ENCODE measurements at places on chromosomes 12 and 14. TPM values are rescaled to one million over a fixed set of nuclear protein-coding genes. Genes with fewer than 3 reads are reported as not detected.

- no peak for DNase-seq
Measured at GRCh38 chr12:130860311-130860710, 11.6 kb upstream of the RAN start.

SLC17A8 gene
- total RNA-seq, result not detected

- DNase-seq, result no peak
Measured at GRCh38 chr12:4292341-4293073, 18.9 kb downstream of the CCND2 start.

RILPL2 gene
- total RNA-seq, result 6.2 TPM

DNA sequence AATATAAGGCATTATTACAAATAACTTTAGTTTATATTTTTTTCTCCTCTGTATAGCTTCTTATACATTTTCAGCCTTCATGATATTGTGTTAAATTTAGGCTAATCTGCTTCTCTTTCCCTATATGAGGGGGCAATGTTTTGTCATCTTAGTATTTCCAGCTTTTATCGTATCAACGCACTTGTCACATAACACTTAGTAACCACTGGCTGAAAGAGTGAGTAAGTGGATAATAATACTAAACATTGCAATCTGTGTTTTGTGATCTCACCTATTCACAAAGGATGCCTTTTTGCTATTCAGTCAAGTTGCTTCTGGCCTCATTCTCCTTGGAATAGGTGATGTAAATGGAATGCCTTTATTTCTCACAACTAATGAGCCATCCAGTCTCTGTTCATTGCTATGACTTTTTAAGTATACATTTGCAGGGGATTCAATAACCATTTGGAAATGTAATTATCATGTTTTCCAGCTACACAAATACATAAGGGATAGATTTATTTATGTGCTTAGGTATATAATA, 260.9 kb downstream of the BMP4 start:
- DNase-seq, result no peak

GRCh38 chr12:5783289-5783920, 161.7 kb downstream of the ANO2 start:
- no peak for DNase-seq

GPR137C gene
- 0.86 TPM for total RNA-seq

DNA sequence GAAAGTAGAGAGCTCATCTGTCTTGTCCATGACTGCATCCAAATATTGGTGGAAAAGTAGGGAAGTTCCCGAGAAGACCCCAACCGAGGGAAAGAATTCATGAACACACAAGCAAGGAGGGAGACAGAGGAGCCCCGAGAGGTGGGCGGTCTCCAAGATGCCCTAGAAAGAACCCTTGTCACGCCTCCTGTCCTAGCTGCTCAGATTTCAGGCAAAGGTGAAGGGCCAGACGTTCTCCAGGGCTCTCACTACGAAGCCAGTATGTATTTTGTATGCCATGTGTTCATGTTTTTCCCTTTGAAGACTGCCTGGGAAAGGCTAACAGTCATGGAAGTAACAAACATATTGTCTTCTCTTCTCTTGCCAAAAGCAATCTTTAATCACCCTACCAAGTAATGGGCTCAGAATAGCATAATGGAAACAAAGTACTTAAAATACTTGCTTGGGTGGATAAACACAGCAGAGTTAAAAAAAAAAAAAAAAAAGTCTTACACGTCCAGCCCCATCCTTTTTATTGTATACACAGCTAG, 99.2 kb upstream of the TBX3 start:
- DNase-seq, result no peak

GRCh38 chr12:49187184-49187583, 1.7 kb downstream of the TUBA1A start:
- DNase-seq, result peak; percentile 25

DNA sequence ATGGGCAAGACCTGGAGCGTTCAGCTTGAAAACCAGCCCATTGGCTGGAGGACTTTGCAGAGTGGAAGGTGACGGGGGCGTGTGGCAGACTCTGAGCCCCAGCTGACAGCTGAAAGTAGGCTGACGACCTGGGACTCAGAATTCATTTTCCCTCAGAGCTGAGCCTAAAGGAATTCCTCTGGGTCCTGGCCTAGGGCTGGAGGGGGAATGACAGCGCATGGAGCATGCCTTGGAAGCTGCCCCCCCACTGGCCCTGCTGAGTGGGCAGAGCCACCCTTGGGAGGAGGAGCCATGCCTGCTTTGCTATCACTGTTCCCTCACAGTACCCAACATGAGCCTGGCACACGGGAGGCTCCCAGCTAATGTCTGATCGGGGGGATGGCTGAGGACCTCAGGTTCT, 25.4 kb upstream of the SMOC1 start:
- DNase-seq, result no peak

GRCh38 chr14:80567905-80568536, 356.7 kb upstream of the DIO2 start:
- DNase-seq, result no peak

- DNase-seq, result no peak
Measured at GRCh38 chr12:101761350-101761749, 22.1 kb upstream of the SYCP3 start.

DNA sequence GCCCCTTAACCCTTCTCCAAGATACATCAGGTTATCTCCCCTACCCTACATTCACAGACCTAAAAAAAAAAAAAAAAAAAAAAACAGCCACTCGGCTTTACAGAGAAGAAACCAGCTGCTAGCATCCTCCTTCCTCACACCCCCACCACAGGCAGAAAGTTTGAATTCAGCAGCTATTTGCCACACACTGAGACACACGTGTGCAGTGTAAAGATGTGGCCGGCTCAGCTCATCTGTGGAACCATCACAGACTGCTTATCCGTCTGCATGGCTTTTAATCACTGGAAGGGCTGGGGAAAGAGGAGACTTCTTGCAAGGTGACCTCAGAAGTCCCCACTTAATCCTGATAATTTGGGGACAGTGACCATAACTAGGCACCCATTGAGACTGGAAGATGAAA, 50.0 kb downstream of the VWF start:
- DNase-seq, result no peak

- DNase-seq, result peak; percentile 2
Measured at GRCh38 chr12:52629281-52630007, 11.1 kb upstream of the KRT73 start.

ANKRD52 gene
- total RNA-seq, result 64.6 TPM

SRGAP1 gene
- total RNA-seq, result 13.5 TPM

PLEKHH1 gene
- 35.6 TPM for total RNA-seq

DNA sequence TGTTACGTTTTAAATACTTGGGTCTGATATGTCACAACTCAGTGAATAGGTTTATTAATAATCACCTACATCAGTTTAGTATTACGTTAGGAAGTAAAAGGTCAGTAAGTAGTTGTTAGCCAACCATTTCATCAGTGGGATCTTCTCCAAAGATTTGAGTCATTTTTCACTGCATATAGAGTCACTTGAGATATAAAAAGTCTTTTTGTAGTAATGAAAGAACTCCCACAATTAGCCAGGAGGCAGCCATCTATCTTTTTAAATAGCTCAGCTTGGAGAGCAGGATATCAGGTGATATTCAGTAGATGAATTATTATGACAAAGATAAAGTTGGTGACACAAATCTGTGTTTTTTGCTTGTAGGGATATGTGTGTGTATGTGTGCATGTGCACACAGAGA, 309.3 kb downstream of the PDZRN4 start:
- no peak for DNase-seq

DNA sequence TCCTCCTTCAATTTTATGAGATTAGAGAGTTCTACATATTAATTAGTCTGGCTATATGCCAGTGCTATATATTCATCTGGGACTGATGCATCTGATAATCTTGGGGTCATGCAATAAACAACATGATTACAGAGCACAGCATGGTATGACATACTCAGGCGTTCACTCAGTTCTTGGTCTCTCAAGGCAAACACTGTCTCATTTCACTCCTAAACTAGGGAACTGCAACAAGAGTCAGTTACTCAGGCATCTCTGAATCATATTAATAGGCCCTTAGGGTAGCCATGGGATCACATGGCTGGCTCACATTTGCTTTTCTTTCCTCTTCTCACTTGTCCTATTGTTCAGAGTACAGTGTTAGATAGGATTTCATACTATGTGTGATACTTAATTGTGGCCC, 91.8 kb upstream of the TMEM260 start:
- DNase-seq, result no peak

- DNase-seq, result no peak
Measured at GRCh38 chr12:5905757-5906156, 39.3 kb downstream of the ANO2 start.

GDF3 gene
- not detected for total RNA-seq

- DNase-seq, result no peak
Measured at GRCh38 chr12:57516617-57517153, 3.6 kb downstream of the DDIT3 start.

- no peak for DNase-seq
Measured at GRCh38 chr12:124637581-124637981, 70.2 kb upstream of the NCOR2 start.

GRCh38 chr12:107360033-107360432, 266.7 kb upstream of the CRY1 start:
- no peak for DNase-seq

ASIC1 gene
- total RNA-seq, result 4.1 TPM

DNA sequence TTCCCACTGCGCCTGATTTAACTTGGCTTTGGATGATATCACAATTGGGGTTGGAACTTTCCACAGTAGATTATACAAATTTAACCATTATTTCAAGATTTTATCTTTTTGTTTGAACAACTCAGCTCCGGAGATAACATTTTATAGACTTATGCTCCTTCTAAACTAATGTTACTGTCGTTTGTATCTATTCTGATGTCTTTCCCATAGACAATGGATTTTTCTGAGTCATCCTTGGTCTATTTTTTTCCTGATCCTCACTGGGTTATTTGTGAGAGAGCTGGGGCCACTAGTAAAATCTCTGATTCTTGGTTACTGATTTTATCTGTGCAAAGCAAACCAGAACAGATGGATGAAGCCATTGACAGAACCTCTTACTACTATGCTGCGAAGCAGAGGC, 175.1 kb downstream of the SLC38A4 start:
- DNase-seq, result no peak

DNA sequence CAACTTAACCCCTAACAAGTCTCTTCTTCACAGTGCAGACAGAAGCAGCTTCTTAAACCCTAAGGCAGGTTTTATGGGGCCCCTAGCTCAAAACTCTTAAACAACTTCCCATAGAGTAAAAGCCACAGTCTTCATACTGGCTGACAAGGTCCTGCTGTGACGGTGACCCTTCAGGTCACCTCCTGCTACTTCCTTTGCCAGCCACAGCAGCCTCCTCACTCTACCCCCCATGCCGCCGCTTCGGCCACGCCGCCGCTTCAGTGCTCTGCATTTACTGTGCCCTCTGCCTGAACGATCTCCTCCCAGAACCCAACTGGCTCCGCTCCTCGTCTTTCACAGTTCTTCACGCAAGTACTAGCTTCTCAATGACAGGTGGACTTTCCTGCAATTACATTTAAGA, 45.5 kb downstream of the ACADS start:
- DNase-seq, result no peak

DNA sequence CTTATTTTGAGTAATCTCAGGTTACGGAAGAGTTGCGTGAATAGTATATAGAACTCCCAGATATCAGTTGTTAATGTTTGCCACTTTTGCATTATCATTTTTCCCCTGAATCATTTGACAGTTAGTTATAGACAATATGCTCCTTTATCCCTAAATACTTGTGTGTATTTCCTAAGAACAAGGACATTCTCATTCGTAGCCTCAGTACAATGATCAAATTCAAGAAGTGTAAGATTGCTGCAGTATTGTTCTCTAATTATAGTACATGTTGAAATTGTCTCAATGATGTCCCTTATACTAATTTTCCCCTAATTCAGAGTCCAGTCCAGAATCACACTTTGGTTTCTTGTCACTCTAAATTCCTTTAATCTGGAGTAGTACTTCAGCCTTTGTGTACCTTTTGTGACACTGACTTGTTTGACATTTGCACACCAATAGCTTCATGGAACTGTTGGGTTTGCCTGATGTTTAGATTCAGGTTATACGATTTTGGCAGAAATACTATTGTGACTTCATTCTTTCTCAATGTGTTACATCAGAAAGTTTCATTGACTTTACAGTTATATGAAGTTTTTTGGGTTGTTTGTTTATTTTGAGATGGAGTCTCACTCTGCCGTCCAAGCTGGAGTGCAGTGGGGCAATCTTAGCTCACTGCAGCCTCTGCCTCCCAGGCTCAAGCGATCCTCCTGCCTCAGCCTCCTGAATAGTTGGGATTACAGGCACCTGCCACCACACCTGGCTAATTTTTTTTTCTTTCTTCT, 13.1 kb downstream of the DYNC1H1 start:
- no peak for DNase-seq

AMIGO2 gene
- 32.7 TPM for total RNA-seq

DNA sequence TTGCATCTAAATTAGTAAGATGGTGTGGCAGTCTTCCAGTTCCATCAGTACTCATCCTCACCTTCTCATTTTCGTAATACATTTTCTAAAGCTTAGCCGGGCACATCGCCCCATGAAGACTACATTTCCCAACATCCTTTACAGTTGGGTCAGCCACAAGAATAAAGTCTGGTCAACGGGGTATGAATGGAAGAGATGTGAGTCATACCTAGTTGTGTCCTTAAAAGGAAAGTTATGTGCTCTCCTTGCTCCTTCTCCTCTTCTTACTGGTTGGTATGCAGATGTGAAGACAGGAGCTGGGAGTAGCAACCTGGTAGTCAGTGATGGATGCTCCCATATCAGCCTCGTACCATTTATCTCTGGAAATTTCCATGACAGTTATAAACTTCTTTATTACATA, 35.9 kb upstream of the EGLN3 start:
- DNase-seq, result no peak

DNA sequence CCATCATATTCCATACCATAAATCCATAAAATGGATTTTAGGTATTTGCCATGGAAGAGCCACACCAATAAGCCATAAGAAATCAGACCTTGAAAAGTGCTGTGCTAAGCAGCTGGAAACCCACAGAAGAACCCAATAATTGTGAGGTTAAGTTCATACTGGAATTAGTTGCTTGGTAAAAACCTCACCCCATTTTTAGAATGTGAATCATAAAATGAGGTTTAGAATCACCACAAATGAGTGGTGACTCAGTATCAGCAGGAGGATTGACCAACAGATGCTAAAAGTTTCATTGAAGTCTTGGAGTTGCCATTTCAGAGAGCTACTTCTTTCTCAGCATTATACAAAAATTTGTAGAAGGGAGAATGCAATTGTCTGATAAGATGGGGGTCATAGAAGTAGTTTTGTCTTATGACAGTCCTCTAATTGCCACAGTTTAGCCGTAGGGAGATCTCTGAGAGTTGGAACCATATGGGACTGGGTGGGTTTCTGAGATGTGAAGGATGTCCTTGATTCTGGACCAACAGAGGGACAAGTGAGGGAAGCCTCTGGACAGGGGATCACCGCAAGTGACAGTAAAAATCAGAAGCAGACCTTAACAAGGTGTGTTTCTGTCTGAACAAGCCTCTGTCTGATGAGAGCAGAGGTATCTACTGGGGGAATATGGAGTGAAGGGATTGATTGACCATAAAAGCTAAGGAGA, 1.4 kb upstream of the STON2 start:
- no peak for DNase-seq

PRB2 gene
- not detected for total RNA-seq

Data from mucosa of gallbladder (tissue), 1 donor.